ENCODE measurements at places on chromosomes 2 and 18.
A peak's percentile ranks its signal among the peaks of the same experiment; 100 is the strongest.

- DNase-seq, result no peak
Observed at GRCh38 chr2:2881499-2881898, 496.1 kb downstream of the EIPR1 start.

DNA sequence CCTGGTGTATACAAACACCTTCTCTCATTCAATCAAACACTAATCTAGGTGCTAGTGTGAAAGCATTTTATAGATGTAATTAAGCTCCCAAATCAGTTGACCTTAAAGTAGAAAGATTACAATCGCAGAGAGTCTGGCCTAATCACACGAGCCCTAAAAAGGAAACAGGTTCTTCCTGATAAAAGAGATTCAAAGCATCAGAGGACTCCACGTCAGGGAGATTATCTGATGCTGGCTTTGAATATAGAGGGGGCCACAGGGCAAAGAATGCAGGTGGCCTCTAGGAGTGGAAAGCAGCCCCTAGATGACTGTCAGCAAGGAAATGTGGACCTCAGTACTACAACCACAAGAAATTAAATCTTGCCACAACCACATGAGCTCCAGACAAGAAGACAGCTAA lies 28.2 kb upstream of the ZC3H15 start:
- no peak for DNase-seq

- no peak for DNase-seq
Observed at GRCh38 chr2:197071790-197072436, 145.4 kb upstream of the PGAP1 start.

DNA sequence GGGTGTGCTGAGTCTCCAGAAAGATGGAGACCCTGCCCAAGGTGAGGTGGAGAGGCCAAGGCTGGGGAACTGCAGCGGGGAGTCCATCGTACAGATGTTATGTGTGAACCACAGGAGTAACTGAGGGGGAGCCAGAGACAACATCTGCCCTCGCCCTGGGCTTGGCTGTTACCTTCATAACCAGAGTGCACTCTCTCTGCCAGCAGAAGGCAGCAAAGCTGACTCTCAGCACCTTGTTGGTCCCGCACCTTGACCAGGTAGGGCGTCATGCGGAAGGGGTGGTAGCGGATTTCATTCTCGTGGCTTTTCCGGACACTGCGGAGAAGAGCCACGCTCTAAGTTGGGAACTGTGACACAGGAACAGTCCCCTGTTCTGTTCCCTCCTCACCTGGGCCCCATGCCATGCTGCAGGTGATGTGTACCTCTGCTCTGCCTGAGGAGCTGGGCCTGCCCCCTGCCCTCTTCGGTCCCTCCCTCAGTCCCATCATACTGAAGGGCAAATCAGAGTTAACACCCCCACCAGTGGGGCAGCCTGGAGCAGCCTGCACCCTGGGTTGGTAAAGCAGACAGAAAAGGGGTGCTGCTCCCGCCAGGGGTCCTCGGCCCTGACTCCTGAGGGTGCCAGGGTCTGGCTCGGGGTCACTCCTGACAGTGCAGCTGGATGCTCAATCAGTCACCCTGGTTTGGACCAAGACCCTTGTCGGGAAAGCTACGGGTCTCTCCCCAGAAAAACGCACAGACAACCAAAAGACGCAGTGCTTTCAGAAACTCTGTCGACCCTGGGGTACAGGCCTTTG lies 20.3 kb downstream of the PER2 start:
- DNase-seq, result no peak

DNA sequence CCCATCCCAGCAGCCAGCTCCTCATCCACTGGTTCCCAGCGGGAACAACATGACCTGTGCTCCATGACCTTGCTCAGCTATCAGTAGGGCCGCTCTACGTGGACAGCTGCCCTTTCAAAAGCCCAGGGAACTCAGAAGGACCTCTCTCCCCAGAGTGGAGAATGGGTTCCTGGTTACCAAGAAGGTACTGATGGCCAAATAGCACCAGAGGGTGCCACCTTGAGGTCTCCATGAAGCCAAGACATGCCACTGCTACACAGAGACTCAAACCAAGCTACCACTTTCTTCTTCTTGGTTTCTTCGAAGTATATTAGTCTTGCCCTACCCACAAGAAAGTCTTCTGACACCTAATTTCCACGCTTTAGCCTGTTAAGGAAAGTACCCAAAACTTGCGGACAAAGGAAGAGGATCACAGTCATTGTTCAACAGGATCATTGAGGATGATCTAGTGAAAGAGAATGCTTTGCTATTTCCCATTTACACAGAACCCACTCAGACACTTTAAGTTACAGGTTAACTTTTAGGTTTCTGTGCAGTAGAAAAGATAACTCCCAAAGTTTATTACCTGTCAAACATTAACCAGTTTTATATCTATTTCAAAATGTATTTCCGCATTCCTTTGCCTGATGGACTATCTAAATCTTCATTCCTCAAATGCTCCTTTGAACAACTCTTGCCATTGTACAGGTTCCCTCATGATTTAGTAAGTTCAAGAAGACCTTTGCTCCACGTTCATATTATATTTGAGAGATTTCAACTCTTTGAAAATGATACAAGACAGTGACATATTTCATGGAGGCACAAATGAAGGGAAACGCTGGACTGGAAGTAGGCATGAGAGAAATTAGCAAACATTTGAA lies 102.2 kb downstream of the ALPK2 start:
- no peak for DNase-seq

DNA sequence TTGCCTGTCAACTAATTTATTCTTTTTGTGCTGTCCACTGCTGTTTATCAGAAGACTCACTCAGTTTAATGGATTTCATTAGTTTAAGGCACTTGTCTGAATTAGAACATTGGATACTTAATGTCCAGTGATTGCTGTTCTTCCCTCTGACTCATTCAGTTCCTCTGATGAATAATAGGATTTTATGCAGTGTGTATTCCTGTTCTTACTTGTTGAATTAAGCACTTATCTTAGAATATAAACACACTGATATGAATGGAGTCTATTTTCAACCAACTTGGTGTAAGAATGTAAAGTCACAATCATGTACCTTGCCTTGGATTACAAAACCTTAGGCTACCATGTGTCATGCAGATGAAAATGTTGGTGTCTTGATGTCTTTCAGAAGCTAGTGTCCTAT lies 87.0 kb upstream of the PROKR1 start:
- DNase-seq, result no peak

DNA sequence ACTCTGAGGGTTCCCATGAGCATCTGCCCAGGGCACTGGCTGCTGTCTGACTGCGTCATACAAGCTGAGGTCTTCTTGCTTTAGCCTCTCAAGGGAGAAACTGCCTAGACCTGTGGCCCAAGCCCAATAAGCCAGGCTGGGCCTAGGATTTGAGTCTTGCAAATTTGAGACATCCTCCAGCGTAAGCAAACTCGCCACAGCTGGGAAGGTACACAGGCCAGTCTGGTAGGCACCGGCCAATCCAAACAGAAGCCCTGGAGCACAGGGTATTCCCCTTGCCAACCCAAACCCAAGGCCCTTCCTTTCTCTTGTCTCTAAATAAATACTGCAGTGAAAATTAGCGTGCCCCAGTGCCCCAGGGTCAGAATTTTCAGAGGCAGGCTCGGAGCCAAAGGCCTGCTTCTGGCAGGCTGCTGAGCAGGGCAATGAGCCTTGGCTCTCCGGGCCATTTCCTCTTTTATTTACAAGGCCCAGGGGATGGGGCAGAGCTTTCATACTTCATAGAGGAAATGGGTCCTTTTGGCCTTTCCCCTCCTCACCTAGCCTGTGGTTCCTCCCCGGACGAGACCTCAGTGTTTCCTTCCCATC lies 33.3 kb downstream of the POLR1A start:
- DNase-seq, result peak; percentile 92

DNA sequence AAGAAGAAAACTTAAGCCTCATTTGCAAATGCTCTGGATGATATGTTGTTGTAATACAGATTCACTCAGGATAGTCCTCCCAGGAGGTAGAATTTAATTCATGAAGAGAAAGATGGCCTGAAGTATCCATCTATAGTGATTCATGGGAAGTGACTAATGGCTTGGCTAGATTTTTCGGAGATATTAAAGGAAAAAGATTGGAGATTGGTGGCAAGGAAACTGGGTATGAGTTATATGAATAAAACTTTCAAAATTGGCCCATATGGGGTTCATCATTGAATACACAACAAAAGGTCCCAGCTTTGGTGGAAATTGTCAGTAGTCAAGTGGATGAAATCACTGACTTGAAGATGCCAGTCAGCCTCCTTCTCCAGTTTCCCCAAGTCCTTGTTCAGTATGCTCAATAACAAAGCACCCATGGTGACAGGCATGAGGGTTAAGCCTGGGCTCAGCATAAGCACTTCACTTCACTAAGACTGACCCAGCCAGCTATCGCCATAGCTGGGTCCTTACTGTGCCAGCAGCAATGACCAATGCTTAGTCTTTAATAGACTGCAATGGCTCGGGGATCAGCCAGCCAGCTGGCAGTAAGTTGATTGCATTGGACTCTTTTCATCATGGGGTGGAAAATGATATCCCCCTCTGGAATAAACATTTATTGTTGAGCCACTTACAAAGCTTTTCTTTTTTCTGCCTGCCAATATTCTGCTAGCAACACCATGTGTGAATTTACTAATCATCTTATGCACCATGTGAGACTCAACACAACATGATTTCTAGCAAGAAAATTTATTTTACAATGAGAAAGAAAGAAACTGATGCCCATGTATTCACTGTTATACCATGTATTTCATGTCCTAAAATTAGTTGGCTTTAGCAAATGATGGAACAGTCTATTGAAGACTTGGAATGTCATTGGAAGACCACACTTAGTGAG lies 176.6 kb upstream of the TACR1 start:
- no peak for DNase-seq

- DNase-seq, result no peak
Observed at GRCh38 chr2:72750466-72750865, 75.4 kb downstream of the EXOC6B start.

GRCh38 chr18:45376193-45376592 lies 239.1 kb upstream of the SLC14A2 start:
- no peak for DNase-seq

DNA sequence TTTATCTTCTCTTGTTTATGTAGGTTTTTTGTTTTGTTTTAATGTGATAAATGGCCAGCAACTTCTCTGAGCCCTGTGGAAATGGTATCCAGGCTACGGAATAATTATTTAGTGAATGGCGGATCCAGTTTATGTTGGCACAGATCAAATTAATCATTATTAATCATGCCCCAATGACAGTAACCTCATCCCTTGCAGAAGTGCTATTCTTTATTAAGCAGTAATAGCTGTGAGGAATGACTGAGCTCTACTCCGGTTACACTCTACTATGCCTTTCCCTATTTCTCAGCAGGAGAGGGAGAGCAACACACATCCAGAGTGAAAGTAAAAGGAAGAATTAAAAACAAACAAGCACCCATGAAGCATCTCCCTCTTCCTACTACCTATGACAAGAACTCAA lies 84.8 kb downstream of the SETBP1 start:
- DNase-seq, result no peak

DNA sequence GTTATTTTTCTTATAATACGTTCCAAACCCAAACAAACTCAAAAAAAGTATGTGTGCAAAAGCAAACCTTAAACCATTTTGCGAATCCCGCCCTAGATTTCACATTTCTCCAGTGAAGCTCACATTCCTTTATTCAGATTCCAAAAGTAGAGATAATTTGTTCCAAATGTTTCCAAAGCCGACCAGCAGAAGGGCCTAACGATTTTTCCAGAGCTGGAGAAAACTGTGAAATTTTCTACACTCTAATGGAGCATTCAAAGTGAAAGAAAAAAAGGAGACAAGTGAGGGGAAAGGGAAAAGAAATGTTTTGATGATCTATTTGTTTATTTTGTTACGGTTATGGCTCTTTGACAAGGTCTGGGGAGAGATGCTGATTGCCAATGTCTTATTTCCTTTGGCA lies 286.5 kb upstream of the SLC14A2 start:
- no peak for DNase-seq

GRCh38 chr2:128396500-128396891 lies 77.8 kb upstream of the HS6ST1 start:
- no peak for DNase-seq

GRCh38 chr2:54572636-54573536 lies 116.8 kb downstream of the SPTBN1 start:
- no peak for DNase-seq

GRCh38 chr2:26786207-26787028 lies 562 bp downstream of the CENPA start:
- DNase-seq, result no peak

DNA sequence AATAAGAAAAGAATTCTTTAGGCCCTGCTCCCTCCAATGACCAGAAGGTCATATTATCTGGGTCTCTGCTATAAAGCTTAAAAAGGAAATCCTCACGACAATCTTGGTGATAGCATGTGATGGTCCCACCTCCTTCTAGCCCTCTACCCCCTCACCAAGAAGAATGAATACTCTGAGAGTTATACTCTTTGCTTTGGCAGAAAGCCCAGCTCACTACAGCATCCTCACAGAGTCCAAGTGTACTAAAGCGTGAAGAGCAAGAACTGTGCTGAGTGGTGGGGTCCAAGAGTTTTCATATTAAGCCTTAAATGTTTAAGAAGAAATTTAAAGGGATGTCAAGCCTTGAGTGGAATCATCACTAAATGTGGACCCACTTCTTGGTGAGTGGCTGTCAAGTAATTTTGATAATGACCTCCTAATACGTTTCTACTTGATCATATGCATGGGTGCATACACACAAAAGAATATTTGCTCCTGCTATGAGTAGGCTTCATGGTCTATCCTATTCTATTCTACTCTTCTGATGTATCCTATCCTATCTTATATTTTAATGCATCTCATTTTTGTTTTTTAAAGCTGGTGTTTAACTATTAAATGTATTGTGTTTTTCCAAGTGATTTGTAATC lies 16.5 kb upstream of the SERPINB7 start:
- no peak for DNase-seq

DNA sequence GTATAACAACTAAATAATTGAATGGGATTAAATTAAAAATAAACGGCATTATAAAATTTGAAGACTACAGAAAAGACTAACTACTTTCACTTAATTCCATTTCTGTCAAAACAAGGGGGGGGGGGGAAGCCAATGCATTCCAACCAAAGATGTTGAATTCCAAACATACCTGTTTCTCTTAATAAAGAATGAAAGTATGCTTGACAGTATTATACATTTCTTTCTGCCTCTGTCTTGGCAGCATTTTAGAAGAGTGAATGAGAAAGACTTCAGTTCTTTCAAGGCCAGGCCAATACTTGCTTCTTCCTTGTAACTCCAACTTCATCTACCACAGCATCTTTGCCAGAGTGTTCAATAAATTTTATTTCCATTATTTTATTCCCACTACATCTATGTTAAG lies 65.9 kb downstream of the PDE11A start:
- DNase-seq, result no peak

GRCh38 chr2:20198001-20198400 lies 26.9 kb downstream of the SDC1 start:
- DNase-seq, result no peak

DNA sequence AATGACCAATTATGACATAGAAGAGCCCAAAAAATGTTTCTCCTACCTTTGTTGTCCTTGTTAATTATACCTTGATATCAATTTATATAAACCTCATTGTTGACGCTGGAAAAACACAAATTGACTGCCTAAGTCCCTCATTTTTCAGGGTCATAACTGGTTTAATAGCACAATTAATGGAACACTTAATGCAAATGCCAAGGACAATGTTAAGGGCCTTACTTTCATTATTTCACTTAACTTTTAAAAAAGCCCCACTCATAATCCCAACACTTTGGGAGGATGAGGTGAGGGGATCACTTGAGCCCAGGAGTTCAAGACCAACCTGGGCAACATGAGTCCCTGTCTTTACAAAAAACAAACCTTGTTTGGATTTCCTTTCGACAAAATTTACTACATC lies 3.5 kb upstream of the STPG4 start:
- DNase-seq, result no peak

- DNase-seq, result no peak
Observed at GRCh38 chr2:235570256-235570655, 76.4 kb downstream of the AGAP1 start.

- DNase-seq, result no peak
Observed at GRCh38 chr2:117972476-117973123, 41.3 kb downstream of the CCDC93 start.

All from adrenal gland (tissue), 19 donors.